ENCODE measurements at places on chromosomes 4 and X. TPM values are rescaled to one million over a fixed set of nuclear protein-coding genes. Genes with fewer than 3 reads are reported as not detected.

The NPY1R gene
- 11.6 TPM for total RNA-seq

DNA sequence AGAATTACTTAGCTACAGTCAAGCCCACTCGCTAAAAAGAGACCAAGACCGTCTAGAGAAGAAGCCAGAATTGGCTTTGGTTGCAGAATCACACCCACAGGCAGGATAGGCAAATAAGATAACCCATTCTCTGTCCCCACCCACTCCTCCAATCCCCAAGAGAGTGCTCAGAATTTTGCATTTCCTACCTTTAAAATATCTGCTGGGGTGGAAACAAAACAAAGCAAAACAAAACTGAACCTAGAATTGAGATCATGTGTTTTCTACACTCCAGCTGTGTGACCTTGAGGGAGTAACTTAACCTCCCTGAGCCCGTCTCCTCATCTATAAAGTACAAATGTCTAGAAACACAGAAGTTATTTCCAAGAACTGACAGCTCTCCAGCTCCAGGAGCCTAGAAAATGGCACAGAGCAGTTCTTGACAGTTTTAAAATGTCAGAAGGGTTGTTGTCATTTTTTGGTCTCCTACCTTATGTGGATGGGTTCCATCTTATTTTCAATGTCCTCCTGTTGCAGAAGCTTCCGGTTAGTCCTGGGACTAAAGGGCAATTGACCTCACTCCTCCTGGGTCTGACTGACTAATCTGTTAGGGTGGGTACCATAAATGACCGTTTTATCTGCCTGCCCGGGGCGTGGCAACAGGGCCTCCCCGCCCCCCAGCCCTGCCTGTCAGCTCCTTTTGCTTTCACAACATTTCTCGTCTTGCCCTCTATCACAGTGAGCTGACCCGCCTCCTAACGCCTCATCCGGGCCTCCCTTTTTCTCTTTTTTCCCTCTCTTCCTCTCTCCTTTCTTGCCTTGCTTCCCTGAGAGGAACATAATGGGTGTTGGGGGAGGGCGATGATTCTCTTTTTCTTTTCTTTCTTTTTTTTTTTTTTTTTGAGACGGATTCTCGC is 114.0 kb downstream of the RBM47 start:
- no peak for DNase-seq

DNA sequence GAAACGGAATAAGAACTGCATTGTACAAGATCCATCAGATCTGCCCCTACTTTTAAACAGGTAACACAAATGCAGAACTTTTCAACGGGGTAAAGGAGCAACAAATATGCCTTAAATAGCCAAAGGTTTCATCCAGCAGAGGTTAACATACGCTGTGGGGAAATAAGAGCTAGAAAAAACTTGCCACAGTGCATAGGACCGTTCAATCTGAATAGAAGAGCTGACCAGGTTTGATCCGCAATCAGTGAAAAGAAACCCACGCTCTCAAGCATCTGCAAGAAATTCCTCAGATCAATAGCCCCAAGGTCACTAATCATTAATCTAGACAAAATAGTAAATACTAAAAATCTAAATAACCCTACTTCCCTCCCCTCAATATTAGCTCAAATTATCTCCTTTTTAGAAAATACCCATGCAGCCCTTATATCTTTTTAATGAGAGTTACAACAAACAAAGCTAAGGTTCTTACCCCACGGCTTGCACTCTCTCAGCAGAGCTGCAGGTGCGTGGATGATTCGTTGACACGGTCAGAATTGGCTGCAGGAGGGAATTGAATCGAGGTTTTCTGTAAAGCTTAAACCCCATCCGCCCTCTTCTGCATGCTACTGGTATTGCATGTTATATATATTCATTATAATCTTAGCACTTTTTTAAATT is at the start of gene TLR10:
Gene TLR10 (minus strand): TSS at position 539 of the 657 bp plus-strand sequence. CDS start 7,400 bp downstream, outside the sequence.
- peak; percentile 47 for DNase-seq

The FAM236B gene
- not detected for total RNA-seq

DNA sequence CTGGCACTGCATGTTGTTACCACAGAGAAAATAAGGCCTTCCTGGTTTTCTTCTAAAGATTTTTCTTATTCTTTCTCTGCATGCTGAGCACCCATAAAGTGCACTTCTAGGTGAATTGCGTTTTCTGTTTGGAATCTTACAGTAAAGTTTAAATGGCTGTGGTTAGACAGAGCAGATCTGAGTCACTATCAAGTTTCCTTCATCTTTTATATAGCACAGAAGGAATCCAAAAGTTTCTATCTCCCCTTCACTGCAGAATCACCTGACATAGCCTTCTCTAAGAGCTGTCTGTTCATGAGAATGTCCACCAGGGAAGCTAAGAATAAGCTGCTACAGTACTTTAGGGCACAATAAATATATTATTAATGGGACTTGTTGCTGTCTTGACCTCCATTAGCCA is 455.5 kb upstream of the FAM241A start:
- no peak for DNase-seq

GRCh38 chr4:78199984-78200383 is 142.9 kb downstream of the FRAS1 start:
- DNase-seq = no peak

The NSG1 gene
- total RNA-seq = 0.40 TPM

DNA sequence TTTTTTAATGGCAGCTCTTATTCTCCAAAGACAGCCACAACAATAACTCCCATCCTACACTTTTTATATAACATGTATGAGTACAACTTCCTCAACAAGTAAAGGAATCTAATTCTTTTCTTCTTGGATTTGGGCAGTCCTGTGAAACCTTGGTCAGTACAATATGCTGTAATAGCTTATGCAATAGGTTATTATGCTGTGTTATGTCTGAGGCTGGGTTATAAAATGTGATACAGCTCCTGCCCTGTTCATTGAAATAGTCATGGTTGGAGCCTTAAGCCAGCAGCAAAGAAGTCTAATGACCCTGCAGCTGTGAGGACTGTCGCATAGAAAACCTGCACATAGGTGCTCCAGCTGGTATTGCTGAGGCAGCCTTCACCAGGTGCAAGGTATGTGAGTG is 215.8 kb upstream of the RASGEF1B start:
- no peak for DNase-seq

The MXRA5 gene
- 52.8 TPM for total RNA-seq

The GIMD1 gene
- not detected for total RNA-seq

The SMR3B gene
- total RNA-seq = not detected

The ANAPC10 gene
- total RNA-seq = 48.6 TPM

The ARL9 gene
- not detected for total RNA-seq

GRCh38 chr4:86160426-86160825 is 199.4 kb downstream of the MAPK10 start:
- no peak for DNase-seq

DNA sequence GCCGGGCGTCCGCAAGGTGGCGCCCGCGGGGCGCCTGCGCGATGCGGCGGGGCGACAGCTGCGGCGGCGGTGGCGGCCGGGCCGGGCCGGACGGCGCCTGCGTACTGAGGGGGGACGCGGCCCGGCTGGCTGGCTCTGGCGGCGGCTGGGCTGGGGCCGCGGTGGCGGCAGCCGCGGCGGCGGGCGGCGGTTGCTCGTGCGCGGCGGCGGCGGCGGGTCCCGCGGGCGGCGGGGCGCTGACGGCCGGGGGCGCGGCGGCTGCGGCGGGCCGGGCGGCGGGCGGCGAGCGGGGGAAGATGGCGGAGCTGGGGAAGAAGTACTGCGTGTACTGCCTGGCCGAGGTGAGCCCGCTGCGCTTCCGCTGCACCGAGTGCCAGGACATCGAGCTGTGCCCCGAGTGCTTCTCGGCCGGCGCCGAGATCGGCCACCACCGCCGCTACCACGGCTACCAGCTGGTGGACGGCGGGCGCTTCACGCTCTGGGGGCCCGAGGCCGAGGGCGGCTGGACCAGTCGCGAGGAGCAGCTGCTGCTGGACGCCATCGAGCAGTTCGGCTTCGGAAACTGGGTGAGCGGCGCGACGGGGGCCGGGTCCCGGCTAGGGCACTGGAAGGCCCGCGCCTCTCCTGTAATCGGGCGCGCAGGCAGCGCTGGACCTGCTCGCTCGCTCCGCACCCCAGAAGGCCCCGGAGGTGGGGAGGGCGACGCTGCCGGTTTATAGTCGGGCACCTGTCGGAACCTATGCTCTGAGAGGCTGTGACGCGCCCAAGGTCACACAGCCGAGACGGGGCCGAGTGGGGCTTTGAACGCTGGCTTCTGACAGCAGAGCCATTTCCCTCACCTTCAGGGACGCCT is at the start of gene TADA2B:
Gene TADA2B (plus strand): TSS at position 89 of the 853 bp plus-strand sequence. CDS start 208 bp downstream, at position 297.
- DNase-seq = peak; percentile 39

The TCEAL2 gene
- total RNA-seq = 22.9 TPM

The PSMD10 gene
- 44.1 TPM for total RNA-seq

DNA sequence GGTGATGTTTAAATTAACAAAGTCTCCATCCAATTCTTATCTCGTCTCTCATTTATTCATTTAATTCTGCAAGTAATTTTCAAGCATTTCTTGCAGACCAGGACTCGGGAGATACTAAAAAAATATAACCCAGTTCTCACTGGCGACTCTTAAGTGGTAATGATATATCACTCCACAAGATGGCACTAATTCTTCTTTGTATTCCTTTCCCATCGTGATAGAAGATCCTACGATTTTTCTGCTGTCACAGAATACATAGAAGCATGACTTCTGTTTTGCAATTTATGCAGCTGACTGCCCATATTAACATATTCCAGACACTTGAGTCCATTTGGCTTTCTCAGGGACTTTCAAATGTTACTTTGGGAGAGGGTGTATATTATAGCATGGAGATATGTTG is 64.0 kb upstream of the FGF13 start:
- DNase-seq = no peak

DNA sequence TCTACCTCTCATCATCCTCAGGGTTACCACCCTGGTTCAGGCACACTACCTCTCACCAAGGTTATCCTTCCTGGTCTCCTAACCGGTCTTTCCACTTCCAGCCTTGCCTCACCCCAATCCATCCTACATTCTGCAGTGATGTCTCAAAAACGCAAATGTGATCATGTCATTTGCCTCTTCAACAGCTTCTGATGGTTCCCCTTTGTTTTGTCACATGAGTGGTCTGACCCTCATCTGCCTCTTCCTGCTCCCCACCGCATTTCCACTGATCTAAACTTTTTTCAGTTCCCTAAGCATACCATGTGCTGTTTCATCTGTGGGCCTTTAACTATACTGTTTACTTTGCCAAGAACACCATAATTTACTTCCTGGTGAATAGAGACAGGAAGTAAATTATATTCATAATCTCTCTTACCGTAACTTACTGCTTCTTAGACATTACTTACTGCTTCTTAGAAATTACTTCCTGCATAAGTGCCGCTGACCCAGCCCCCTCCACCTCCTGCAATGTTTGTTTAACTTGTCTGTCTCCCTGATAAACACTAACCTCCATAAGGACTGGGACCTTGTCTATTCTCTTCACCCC is 27.1 kb upstream of the NSUN7 start:
- no peak for DNase-seq

The CFI gene
- 31.1 TPM for total RNA-seq

The HTN1 gene
- not detected for total RNA-seq

DNA sequence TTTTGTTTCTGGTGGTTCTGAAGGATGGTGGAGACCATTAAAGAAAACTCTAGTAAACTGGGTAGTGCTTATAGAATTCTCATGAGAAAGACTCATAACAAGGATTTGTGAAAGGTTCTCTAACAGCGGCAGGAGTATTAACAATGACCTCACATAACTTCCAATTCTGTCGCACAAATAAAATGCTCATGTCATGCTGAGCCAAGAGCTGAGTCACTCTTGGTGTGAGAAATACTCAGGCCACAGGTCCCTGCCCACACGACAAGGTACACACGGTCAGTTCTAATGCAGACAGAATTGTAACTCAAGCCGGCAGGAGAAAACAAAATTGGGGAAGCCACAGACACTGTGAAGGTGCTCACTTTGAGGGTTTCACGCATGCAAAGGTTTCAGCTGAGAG is 34.4 kb upstream of the C4orf50 start:
- peak; percentile 59 for DNase-seq

The PROM1 gene
- total RNA-seq = 2.0 TPM

DNA sequence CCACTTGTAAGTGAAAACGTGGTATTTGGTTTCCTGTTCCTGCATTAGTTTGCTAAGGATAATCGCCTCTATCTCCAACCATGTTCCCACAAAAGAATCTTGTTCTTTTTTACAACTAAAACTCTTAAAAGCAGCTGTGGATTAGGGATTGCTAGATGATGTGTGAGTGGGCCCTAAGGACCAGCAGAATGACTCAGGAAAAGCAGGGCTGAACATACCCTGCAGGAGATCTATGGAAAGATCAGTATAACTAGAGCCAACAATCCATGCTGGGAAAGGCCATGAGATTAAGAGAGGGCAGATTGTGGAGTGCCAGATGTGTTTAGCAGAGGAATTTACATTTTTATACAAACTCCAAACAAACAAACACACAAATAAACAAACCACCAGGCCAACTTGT is 128.4 kb upstream of the TMEM164 start:
- DNase-seq = no peak

DNA sequence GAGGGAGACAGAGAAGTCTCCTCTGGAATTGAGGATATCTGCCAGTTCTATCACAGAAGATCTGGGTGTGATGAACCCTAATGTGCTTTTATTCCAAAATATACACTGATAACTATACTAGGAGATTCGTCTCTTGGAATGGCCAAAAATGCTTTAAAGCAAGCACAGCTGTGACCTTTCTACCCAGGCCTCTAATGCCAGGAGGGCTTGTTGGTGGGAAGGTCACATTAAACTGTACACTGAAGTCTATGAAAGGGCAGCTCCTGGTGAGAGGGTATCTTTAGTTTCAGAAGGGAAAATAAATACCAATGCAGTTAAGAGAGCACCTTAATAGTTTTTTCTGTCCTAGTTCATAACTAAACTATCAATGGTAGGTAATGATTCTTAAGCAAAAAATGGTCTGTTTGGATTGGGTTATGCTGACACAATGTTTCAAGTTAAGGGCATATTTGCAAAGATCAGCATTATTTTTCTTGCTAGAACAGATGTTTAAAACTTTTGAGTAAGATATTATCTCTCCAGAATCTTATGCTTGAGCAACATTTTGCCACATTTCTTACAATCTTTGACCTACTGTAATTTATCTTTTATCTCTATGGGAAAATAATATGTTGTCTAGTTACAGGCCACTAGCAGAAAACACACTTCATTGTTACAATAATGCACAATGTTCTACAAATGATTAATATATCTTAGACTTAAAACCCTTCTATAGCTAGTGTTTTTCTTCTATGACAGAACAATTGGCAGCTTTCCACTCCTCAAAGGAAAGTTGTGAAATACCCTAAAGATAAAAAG is 59.6 kb downstream of the SEC24D start:
- no peak for DNase-seq

- DNase-seq = peak; percentile 1
Observed at GRCh38 chrX:9207142-9207541, 173.2 kb upstream of the FAM9B start.

- no peak for DNase-seq
Observed at GRCh38 chr4:113248320-113248719, 198.9 kb downstream of the ANK2 start.

GRCh38 chrX:74890676-74891430 is 34.4 kb downstream of the NEXMIF start:
- DNase-seq = no peak

The PPP2R2C gene
- 0.15 TPM for total RNA-seq

The NDST3 gene
- 0.11 TPM for total RNA-seq
